ENCODE measurements at places on chromosomes 7 and 10. TPM values are rescaled to one million over a fixed set of nuclear protein-coding genes. Genes with fewer than 3 reads are reported as not detected.

NXPH1 gene
- polyA plus RNA-seq = not detected

TAS2R4 gene
- polyA plus RNA-seq = not detected

STAG3 gene
- polyA plus RNA-seq = 1.5 TPM

MCM10 gene
- polyA plus RNA-seq = not detected
